ENCODE measurements at places on chromosomes 5 and 9.

DNA sequence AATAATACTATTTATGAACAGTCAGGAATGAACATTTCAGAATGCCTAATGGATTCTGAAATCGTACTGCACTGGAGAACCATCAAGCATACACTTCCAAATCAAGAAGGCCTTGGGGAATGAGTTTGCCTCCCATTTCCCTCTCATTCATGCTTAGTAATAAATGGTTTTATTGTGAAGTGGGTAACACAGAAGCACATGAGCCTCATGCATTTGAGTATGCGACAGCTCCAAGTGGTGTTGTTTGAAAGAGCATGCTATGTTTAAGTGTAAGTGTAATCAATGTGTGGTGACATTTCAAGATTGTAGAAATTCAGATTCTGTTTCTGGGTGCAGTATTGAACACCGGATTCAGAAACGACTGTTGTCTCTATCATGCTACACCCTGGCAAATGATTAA, 60.0 kb downstream of the SGCD start:
- H3K27me3 ChIP-seq, result no peaks in the 10 kb centered on the region
- no peaks in the 10 kb centered on the region for H3K36me3 ChIP-seq
- H3K4me3 ChIP-seq, result no peak overlapping the region
- H3K27ac ChIP-seq, result no peak overlapping the region
- DNase-seq, result no peak

DNA sequence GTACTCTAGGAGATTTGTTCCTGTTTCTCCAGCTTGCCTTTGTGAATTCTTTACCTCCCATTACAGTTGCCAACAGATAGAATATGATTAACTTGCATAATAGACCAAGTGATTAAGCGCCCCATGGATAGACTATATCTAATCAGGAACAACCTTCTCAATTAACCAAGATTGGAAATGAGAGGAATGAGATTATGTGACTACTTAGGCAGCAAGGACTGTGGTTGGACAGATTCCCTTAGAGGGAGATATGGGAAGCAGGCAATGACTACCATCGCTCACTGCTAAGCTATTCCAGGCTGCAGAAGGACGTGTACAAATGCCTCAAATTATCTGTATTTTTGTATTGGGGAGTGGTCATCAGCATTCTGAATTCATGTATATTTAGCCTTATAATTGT, 278.1 kb upstream of the DAB2 start:
- DNase-seq, result no peak
- no peak overlapping the region for H3K27ac ChIP-seq

GRCh38 chr5:80990527-80990926, 30.4 kb downstream of the RASGRF2 start:
- H3K27me3 ChIP-seq, result no peaks in the 10 kb centered on the region
- H3K4me1 ChIP-seq, result peaks cover 8% of the 10 kb centered on the region
- H3K4me3 ChIP-seq, result no peak overlapping the region
- no peaks in the 10 kb centered on the region for H3K36me3 ChIP-seq
- no peak for DNase-seq

- H3K4me3 ChIP-seq, result no peak overlapping the region
- H3K4me1 ChIP-seq, result no peaks in the 10 kb centered on the region
- no peak overlapping the region for H3K27ac ChIP-seq
- H3K27me3 ChIP-seq, result no peaks in the 10 kb centered on the region
- no peaks in the 10 kb centered on the region for H3K36me3 ChIP-seq
- DNase-seq, result no peak
Measured at GRCh38 chr9:23524607-23525155, 301.4 kb downstream of the ELAVL2 start.

DNA sequence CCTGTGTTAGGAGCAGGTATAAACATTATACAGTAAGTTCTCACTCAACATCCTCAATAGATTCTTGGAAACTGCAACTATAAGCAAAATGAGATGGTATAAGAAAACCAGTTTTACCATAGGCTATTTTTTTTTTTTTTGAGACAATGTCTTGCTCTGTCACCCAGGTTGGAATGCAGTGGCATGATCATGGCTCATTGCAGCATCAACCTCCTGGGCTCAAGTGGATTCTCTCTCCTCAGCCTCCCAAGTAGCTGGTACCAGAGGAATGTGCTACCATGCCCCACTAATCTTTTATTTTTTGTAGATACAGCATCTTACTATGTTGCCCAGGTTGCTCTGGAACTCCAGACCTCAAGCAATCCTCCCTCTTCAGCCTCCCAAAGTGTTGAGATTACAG, 50.1 kb upstream of the ADRB2 start:
- H3K27ac ChIP-seq, result no peak overlapping the region
- no peaks in the 10 kb centered on the region for H3K4me1 ChIP-seq
- DNase-seq, result no peak
- H3K4me3 ChIP-seq, result no peak overlapping the region

GRCh38 chr9:27280860-27281259, 16.1 kb downstream of the EQTN start:
- no peaks in the 10 kb centered on the region for H3K36me3 ChIP-seq
- no peaks in the 10 kb centered on the region for H3K27me3 ChIP-seq
- no peak for DNase-seq

DNA sequence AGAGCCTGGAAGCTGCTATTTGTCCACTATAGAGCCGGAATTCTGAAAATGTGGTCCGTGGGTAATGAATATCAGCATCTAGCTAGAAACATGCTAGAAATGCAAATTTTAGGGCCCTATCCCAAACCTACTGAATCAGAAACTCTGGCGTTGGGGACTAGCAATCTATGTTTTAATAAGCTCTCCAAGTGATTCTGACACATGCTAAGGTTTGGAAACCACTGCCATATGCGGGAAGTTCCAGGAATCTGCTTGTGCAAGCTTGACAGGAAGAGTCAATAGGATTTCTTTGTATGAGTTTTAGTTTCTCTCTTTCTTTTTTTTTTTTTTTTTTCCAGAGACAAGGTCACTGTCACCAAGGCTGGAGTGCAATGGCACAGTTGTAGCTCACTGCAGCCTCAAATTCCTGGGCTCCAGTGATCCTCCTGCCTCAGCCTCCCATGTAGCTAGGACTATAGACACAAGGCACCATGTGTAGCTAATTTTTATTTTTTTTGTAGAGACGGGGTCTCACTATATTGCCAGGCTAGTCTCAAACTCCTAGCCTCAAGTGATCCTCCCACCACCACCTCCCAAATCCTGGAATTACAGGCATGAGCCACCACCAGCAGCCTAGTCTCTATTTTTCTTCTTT, 26.4 kb upstream of the CARNMT1 start:
- no peaks in the 10 kb centered on the region for H3K4me1 ChIP-seq
- H3K27me3 ChIP-seq, result no peaks in the 10 kb centered on the region
- no peak overlapping the region for H3K4me3 ChIP-seq
- no peaks in the 10 kb centered on the region for H3K36me3 ChIP-seq
- H3K27ac ChIP-seq, result no peak overlapping the region

DNA sequence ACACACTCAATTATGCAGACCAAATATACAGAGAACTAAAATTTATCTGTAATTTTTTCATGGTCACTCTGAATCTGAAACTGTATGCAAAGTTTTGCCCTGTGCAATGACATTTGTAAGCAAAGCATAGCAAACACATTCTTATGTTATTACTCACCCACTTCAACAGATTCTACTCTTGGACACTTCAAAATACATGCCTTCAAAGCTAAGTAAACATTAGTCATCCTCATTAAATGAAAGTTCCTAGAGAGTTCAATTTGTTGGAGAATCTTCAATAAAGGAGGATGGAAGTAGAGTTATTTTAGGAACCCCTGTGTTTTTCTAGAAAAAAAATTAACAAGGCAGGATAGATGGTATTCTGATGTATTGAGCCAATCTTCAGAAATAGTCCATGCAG, 639.7 kb upstream of the C9orf72 start:
- H3K36me3 ChIP-seq, result no peaks in the 10 kb centered on the region
- no peaks in the 10 kb centered on the region for H3K27me3 ChIP-seq
- no peak for DNase-seq
- H3K4me3 ChIP-seq, result no peak overlapping the region
- peaks cover 6% of the 10 kb centered on the region for H3K4me1 ChIP-seq
- no peak overlapping the region for H3K27ac ChIP-seq

GRCh38 chr9:89054865-89055495, 63.7 kb downstream of the S1PR3 start:
- no peak overlapping the region for H3K27ac ChIP-seq
- no peaks in the 10 kb centered on the region for H3K36me3 ChIP-seq
- DNase-seq, result no peak
- no peaks in the 10 kb centered on the region for H3K27me3 ChIP-seq
- H3K4me1 ChIP-seq, result no peaks in the 10 kb centered on the region

GRCh38 chr9:123658792-123659191, 271.1 kb downstream of the DENND1A start:
- no peaks in the 10 kb centered on the region for H3K4me1 ChIP-seq
- no peaks in the 10 kb centered on the region for H3K27me3 ChIP-seq
- no peaks in the 10 kb centered on the region for H3K36me3 ChIP-seq
- H3K27ac ChIP-seq, result no peak overlapping the region
- H3K4me3 ChIP-seq, result no peak overlapping the region

GRCh38 chr5:11780641-11781345, 123.5 kb downstream of the CTNND2 start:
- no peak for DNase-seq
- H3K4me1 ChIP-seq, result no peaks in the 10 kb centered on the region
- no peak overlapping the region for H3K4me3 ChIP-seq
- no peaks in the 10 kb centered on the region for H3K36me3 ChIP-seq
- no peak overlapping the region for H3K27ac ChIP-seq
- no peaks in the 10 kb centered on the region for H3K27me3 ChIP-seq

DNA sequence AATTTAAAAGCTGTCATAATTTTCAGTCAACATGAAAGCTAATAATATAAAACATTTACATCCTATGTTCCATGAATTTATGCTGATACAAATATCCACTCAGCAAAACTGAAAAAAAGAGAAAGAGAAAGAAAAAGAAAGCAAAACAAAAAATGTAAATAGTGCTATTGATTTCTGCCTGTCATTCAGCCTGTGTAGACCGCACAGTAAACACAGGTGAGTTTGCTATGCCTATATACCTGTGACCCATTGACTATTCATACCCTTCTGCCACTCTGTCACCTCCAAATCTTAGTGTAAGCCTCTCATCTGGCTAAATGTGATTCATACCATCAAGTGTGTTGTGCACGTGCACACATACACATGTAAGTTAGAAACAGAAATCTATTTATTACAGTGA, 359.0 kb upstream of the RORB start:
- no peaks in the 10 kb centered on the region for H3K4me1 ChIP-seq
- no peaks in the 10 kb centered on the region for H3K36me3 ChIP-seq
- H3K27ac ChIP-seq, result no peak overlapping the region

DNA sequence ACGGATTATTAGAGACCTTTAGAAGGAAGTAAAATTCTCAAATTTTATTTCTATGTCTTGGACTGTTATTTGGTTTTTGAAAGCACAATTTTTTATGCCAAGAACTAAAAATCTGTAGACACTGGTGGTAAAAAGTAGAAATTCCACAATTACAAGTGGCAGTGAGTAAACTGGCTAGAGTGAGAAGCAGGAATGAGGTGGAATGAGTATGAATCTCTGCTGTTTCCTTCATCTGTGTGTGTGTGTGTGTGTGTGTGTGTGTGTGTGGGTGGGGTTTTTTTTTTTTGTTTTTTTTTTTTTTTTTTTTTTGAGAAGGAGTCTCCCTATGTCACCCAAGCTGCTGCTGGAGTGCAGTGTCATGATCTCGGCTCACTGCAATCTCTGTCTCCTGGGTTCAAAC, 94.2 kb downstream of the TLE4 start:
- peaks cover 10% of the 10 kb centered on the region for H3K4me1 ChIP-seq
- no peak for DNase-seq
- H3K27me3 ChIP-seq, result no peaks in the 10 kb centered on the region
- no peak overlapping the region for H3K4me3 ChIP-seq
- no peak overlapping the region for H3K27ac ChIP-seq

DNA sequence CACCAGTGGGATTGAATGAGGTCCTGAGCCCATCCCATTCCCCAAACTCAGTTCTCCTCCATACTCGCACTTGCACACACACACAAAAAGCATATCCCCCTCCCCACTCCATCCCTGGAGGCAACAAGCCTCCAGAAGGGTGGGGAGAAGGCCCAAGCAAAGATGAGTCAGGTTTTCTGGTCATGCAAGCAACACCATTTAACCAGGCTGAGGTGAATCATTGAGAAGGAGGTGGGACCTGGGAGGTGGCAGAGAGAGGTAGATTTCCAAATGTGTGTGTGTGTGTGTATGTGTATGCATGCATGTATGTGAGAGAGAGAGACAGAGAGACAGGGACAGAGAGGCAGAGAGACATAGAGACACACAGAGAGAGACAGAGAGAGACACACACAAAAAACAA, 185.2 kb upstream of the TRIM32 start:
- H3K36me3 ChIP-seq, result no peaks in the 10 kb centered on the region
- H3K4me3 ChIP-seq, result no peak overlapping the region
- no peak for DNase-seq

- H3K4me1 ChIP-seq, result peaks cover 49% of the 10 kb centered on the region
- DNase-seq, result peak; percentile 82
- peak within 1 kb of the TSS; percentile 64 for H3K4me3 ChIP-seq
- no peaks in the 10 kb centered on the region for H3K36me3 ChIP-seq
- H3K27me3 ChIP-seq, result peaks cover 12% of the 10 kb centered on the region
Measured at GRCh38 chr5:136028782-136029742, at the start of gene TGFBI. TSS of gene TGFBI (plus strand) at chr5:136028988. CDS start at chr5:136029056, 68 bp downstream.

DNA sequence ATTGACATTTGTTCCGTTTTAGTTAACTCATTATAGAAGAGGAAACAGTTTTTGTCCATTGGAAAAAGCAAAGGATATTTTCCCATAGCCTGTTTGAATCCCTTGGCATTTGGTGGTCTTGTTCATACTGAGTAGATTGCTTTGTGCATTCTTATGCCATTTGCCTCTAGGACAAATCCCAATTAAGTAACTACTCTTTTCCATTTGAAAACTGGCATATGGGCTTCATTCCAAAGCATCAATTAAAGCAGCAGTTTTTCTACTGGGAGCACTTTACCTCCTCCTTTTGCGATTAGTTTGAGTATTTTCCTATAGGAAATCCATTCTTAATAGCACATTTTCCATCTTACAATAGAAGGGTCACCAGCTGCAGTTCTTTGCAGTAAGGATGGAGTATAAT, 31.2 kb downstream of the GPR21 start:
- peaks cover under 1% of the 10 kb centered on the region for H3K4me1 ChIP-seq
- H3K4me3 ChIP-seq, result no peak overlapping the region
- no peaks in the 10 kb centered on the region for H3K27me3 ChIP-seq
- no peak overlapping the region for H3K27ac ChIP-seq
- H3K36me3 ChIP-seq, result peaks cover 49% of the 10 kb centered on the region
- no peak for DNase-seq

GRCh38 chr9:95874989-95875304, 544 bp upstream of the ERCC6L2 start:
- DNase-seq, result peak; percentile 79
- no peaks in the 10 kb centered on the region for H3K27me3 ChIP-seq
- H3K4me1 ChIP-seq, result peaks cover 10% of the 10 kb centered on the region

- no peaks in the 10 kb centered on the region for H3K36me3 ChIP-seq
- H3K4me3 ChIP-seq, result no peak overlapping the region
- H3K27me3 ChIP-seq, result no peaks in the 10 kb centered on the region
- no peak overlapping the region for H3K27ac ChIP-seq
Measured at GRCh38 chr9:79176014-79176697, 395.6 kb upstream of the TLE4 start.

DNA sequence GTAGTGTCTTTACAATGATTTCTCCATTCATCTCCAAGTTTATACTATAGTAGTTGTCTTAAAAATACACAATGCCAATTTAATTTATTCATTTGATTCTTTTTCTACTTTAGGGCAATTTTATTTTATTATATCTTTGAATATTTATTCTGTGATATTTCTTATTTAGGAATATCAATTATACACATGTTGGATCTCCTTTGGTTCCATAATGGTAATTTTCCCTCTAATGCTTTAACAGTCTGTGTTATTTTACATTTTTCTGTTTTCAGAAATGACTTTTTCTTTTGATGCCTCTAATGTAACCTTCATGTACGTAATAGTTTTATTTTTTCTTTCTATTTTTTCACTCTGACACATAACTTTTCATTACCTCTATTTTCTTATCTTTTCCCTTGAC, 153.0 kb downstream of the CSNK1G3 start:
- H3K27ac ChIP-seq, result no peak overlapping the region
- no peaks in the 10 kb centered on the region for H3K36me3 ChIP-seq
- no peaks in the 10 kb centered on the region for H3K27me3 ChIP-seq
- no peak overlapping the region for H3K4me3 ChIP-seq
- DNase-seq, result no peak
- no peaks in the 10 kb centered on the region for H3K4me1 ChIP-seq
